ENCODE measurements at places on chromosomes 5 and 9.

GRCh38 chr9:32956606-32957005 is 44.8 kb downstream of the APTX start:
- no peak for DNase-seq

DNA sequence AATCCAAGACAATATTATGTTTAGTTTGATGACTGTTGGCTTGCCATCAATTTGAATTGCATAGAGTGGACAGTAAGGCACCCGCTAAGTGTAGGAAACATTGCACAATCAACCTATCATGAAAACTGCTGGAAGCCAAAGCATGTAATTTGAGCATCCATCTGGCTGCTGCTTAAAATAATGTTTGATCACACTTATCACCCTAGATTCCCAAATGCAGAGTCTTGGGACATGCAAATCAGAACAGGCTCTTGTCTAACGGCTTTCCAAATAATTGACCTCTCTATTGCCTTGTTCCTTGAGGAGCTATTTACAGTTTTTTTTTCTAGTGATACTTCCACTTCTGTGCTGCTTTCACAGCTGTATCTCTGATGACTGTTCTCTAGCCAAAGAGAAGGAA is 342.1 kb downstream of the PRR16 start:
- no peak for DNase-seq

DNA sequence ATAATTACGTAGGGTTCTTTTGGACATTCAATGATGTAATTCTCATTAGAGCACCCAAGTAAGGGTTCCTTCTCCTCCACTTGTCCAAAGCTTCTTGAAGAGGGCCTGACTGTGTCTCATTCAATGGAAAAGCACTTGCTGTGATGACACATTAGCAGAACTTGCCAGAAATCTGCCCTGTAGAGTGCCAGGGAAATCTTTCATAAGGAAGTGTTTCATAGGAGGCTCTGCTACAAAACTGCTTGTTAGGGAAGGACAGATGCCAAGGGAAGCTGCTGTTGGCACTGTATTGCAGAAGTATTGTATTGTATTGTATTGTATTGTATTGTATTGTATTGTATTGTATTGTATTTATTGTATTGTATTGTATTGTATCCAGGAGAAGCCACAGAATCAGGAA is 45.5 kb upstream of the MPDZ start:
- DNase-seq: no peak

- DNase-seq: no peak
These were observed 408.8 kb upstream of the ACTBL2 start for GRCh38 chr5:57891443-57891842.

DNA sequence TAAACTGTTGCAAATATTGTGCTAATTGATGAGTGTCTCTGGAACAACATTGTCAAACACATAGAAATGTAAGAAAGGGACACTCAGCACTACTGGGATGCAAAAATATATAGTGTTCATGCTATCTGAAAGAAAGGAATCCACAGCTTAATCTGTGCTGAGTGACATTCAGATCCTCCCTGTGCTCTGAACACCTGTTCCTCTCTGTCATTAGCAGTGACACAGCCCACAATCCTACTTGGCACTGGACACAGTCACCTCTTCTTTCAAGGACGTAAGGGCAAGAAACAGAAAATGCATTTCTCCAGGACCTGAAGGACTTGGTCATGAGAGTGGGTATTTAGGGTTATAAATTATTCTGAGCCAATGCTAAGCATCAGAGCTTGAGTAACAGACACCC is 121.4 kb upstream of the SV2C start:
- no peak for DNase-seq

DNA sequence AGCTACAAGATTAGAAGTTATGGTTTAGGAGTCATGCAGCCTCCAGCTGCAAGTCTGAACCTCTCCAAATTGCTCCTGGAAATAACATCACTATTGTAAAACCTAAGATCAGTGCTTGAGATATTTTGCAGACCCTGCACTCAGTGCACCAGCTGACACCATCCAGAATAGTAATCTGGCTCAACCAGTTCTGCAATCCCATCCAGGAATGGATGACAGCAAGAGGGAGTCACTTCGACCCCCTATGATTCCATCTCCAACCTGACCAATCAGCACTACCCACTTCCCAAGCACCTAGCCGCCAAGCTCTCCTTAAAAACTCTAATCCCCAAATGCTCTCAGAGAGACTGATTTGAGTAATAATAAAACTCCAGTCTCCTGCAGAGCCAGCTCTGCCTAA is 37.9 kb upstream of the NR4A3 start:
- no peak for DNase-seq

- no peak for DNase-seq
These were observed 671 bp downstream of the LRRC26 start for GRCh38 chr9:137168904-137169856.

- peak; percentile 51 for DNase-seq
These were observed 193.9 kb downstream of the SEC61B start for GRCh38 chr9:99416007-99416406.

DNA sequence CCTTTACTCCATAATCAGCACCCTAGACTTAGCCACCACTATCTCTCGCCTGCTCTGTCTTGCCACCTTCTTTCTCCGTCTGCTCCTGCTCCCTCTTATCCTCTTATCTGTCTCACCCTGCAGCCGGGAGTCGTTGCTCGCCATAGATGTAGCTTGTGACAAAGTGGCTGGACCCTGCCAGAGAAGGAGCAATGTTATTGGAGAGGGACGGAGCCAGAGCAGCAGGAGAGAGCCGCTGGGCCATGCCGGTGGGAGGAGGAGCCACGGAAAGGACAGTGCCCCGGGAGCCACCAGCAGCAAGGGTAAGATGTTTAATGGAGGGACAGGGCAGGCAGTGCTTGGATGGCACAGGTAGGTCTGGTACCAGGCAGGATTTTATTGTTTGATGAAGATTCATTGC is 137.3 kb downstream of the SEC61B start:
- no peak for DNase-seq

DNA sequence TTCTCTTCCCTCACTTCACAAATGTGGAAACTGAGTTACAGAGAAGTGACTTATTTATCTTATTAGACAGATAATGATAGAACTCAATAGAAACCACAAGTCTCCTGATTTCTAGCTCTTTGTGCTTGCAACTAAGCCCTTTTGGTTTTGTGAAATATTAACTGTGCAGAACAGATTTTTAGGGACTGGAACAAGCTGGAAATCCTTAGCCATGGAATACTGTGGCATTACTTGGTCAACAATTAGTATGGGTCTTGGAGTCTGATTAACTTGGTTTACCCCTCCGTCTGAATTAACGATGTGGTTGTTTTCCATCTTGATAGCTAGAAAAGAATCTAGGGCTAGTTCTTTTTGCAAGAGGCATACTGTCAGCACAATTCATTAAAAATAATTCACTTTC is 584 bp upstream of the KLF9 start:
- no peak for DNase-seq

GRCh38 chr5:137891849-137892248 is 2.6 kb downstream of the PKD2L2 start:
- no peak for DNase-seq

DNA sequence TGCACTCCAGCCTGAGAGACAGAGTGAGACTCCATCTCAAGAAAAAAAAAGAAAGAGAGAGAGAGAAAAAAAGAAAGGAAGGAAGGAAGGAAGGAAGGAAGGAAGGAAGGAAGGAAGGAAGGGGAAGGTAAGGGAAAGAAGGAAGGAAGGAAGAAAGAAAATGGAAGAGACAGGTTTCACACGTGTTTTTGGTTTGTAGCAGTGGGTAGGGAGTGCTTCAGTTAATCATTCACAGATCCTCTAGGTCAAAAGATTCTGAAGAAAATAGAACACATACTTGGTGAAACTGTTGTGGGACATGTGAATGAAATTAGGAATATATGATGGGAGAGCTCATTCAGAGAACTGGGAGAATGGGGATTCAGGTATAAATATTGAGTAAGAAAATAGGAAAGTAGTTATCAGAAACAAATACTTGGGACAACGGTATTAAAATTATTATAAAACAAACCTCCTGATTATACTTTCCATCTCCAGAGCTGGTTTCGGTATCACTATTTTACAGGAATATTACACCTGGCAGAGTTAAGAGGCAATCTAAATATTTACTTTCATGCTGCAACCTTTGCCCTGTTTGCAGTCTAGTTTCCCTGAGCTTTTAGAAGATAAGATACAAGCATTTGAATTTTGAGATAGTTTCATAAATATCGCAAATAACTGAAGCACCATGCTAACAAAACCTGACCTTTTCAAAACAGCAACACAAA is 37.2 kb downstream of the MARVELD2 start:
- no peak for DNase-seq

DNA sequence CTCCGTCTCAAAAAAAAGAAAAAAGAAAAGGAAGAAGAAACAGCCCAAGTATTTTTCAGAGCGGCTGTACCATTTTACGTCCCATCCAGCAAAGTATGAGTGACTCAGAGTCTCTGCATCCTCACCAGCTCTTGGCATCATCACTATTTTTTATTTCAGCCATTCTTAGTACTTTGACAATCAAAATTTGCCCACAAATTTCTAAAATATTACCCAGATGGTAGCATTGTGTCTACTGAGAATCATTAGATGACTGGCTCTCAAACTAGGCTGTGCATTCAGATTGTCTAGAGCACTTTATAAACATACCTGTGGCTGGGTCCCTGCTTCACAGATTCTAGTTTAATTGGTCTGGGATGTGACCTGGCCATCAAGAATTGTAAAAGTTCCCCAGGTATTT is 21.6 kb upstream of the MELK start:
- DNase-seq: no peak
